K562 (cell line): ENCODE measurements at places on chromosomes 6 and 20.

DNA sequence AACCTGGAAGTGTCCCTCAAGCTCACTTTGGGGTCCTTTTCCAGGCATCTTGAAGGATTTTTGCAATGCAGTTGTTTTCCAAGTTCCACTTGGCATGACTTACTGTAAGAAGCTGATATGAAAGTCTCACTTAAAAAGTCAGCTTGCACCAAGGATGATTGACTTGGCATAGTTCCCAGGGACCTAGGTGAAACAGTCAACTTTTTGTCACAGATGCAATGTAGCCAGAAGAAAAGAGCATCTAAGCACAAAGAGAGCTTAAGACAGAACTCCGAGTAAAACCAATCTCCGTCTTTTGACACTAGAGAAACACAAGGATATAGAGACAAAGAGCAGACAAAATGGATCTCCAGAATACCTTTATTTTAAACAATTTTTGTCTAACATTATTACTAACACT lies 2.6 kb upstream of the ZSCAN12 start:
- no peak for DNase-seq

DNA sequence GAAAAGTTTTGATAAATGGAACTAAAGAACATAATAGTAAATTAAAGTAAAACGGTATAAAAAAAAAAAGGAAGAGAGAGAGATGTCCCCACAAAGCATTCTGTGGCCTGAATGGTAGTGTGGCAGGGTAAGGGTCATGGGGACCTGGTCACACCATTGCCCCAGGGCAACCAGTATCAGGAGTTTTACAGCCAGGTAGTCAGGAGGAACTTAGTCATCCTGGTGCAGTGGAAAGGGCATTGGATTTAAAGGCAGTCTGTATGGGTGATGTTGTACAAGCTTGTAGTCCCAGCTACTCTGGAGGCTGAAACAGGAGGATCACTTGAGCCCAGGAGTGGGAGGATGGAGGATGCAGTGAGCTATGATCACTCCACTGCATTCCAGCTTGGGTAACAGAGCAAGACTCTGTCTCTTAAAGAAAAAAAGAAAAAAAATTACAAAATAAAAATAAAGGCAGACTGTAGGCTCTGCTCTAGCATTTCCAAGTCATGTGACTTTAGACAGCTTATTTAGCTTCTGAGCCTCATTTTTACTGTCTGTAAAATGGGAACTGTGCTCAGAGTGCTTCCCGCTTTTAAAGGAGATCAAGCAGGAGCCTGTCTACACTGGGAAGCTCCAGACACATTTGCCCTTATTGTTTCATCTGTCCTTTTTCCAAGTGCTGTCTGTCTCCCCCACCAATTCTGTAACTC lies 112.8 kb upstream of the ARMC2 start:
- no peak for DNase-seq

- DNase-seq, result no peak
Measured at GRCh38 chr6:117288083-117288715, 22.8 kb downstream of the VGLL2 start.

- no peak for DNase-seq
Measured at GRCh38 chr6:163808871-163809270, 394.4 kb downstream of the QKI start.

DNA sequence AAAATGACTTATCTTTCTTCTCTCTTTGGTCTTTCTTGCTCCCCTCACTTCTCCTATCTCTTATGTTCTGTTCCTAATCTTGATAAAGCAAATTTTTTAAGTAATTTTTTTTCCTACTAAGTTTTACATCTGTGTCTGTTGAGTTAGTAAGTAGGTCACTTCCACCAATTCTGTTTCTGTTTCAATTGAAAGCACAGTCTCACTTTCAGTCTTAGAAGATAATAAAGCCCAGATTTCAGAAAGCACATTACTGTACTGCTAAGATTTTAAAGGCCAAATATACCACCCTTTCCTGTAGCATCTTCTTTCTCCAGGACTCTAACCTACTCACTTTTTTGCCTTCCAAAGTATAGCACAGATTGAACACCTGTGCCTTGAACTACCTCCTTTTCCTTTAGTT lies 866.1 kb upstream of the ADGRB3 start:
- no peak for DNase-seq

- no peak for DNase-seq
Measured at GRCh38 chr20:4434681-4435080, 287.0 kb upstream of the PRND start.

DNA sequence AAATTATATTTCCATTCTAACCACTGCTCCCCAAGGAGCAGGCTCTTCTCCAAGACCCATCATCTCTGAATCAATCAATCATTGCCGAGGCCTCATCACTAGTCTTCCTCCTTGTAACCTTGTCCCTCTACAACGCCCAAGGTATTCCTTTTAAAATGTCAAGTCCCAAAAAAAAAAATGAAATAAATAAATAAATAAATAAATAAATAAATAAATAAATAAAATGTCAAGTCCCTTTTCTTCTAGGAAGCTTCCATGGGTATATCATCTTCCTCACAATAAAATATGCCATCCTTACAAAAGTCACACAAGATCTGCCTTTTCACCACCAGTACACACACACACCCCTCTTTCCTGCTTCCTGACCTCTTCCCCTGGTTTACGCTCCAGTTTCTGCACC lies 57.6 kb downstream of the JAG1 start:
- no peak for DNase-seq

GRCh38 chr6:143335865-143336264 lies 114.6 kb downstream of the ADAT2 start:
- no peak for DNase-seq

GRCh38 chr6:113805173-113805790 lies 51.9 kb upstream of the MARCKS start:
- DNase-seq, result no peak

DNA sequence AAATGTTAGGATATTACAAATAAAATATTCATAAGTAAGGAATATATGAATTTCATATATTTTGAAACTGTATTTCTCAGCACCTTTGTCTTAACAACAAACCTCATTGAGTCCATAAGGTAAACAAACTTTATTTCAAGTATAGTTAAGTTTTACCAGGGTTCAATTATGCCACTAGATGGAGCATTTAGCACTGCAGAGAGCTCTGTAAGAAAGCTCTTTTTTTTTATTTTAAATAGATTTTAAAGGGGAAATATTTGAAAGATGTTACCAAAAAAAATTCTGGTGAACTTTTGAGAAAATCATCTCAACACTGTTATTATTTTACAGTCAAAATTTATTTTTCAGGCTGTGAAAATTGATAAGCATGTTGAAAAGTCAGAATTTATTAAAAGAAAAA lies 955.2 kb upstream of the EYS start:
- no peak for DNase-seq

DNA sequence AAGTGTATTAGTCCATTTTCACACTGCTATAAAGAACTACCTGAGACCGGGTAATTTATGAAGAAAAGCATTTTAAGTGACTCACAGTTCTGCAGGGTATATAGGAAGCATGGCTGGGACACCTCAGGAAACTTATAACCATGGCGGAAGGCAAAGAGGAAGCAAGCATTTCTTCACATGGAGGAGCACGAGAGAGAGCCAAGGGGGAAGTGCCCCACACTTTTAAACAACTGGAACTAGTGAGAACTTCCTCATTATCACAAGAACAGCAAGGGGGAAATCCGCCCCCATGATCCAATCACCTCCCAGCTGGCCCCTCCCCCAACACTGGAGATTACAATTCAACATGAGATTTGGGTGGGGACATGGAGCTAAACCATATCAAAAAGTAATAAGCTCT lies 28.3 kb upstream of the B3GAT2 start:
- DNase-seq, result no peak

GRCh38 chr6:56259234-56260077 lies 12.1 kb upstream of the COL21A1 start:
- no peak for DNase-seq

GRCh38 chr20:44336086-44336485 lies 757 bp upstream of the R3HDML start:
- DNase-seq, result no peak

DNA sequence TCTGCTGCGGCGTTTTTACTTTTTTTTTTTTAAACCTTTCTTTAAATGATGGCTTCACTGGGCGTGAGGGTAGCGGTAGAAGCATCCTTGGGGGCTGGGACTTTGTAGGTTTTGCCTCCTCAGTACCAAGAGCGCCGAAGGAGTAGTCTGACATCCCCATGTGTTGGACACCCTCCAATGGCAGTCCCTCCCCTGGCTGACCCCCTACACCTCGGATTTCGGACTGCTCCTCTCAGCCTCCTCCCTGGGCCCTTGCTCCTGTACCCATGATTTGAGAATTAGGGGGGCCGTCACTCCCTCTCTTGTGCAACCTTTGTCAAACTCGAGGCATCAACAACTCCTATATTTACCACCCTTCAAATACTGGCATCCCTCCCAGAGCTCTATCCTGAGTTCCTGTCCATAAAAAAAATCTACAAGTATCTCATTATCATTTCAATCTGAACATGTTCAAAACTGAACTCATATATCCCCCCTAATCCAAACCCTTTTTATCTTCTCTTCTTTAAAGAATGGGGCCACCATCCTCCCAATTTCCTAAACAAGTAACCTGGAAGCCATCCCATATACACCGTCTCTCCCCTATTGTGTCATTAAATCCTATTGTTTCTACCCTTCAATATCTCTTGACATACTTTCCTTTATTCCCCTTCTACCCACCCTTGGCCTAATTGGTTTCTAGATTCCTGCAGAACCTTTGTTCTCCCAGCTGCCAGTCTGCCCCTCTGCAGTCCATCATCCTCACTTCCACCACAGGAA lies 1.2 kb upstream of the ARFGEF3 start:
- no peak for DNase-seq

- DNase-seq, result no peak
Measured at GRCh38 chr6:40307712-40308111, 279.5 kb downstream of the LRFN2 start.

DNA sequence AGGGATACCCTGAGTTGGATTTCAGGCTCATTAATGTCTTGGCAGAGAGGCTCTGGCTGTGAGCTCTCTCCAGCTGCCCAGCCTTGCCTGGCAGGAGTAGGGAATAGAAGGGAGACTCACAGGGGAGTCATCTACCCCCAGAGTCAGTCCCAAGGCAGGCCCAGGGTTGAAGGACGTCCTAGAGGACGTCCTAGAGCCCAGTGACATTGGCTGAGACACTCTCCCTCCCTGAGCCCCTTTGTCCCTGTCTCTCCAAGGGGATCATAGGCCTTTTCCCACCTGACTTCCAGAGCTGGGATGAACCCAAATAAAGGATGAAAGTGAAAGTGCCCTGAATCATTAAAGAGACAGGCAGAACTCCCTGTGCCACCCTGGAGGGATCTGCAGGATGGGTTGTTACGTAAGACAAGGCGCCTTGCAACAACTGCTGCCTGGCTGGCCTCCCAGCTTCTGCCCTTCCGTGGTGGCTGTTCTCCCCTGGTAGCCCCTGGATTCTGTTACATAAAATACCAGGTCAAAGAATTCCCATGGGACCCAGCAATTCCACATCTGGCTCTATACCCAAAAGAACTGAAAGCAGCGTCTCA lies 53.6 kb upstream of the SIRPA start:
- DNase-seq, result no peak

GRCh38 chr6:45630801-45631200 lies 253.1 kb upstream of the SUPT3H start:
- no peak for DNase-seq

- no peak for DNase-seq
Measured at GRCh38 chr20:35066194-35066593, 26.4 kb downstream of the TRPC4AP start.

DNA sequence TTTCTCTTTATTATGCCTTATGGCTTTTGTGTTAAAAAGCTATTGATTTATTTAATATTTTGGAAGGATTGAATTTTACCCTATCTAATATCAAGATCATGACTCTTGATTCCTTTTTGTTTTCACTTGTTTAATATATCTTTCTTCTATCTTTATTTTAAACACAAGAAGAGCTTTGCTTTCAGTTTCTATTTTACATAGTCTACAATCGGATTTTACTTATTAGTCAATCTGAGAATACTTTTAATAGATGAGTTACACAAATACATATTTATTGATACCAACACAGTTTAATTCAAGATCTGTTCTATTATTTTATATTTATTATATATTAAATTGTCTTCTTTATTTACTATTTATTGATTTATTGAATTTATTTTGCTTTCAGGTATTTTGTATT lies 218.8 kb downstream of the ESR1 start:
- no peak for DNase-seq

DNA sequence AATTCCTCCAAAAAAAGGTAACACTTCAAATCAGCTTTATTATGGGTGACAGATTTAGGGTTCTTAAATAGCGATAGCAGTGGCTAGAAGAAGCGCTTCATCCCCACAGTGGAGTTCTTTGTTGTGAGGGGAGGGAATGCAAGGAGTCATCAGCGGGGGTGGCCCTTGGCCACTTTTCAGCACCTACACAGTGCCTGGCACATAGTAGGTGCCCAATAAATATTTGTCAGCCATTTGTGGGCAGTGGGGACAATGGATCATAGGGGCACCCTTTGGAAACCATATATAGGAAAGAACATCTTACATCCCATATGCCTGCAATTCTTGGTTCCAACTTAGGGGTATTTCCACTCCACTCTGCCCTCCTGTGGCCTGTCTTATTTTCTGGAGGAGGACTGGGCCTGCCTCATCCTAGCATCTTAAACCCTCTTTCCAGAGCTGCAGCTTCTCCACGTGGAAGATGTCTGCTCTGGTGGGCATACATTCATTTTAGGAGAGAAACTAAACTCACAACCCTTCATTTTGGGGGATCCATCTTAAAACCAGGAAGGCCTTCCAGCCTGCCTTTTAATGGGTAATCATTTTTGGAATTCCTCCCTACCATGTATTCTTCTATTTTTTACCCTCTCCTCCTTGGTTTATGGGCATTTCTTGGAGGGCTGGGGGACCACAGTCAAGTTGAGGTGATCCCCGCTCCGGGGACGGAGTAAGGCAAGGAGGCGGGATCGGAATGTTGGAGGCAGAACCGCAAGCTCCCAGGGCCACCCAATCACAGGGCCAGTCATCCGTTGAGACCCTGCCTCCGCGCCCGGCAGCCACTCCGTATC lies 2.6 kb upstream of the GPSM3 start:
- no peak for DNase-seq

DNA sequence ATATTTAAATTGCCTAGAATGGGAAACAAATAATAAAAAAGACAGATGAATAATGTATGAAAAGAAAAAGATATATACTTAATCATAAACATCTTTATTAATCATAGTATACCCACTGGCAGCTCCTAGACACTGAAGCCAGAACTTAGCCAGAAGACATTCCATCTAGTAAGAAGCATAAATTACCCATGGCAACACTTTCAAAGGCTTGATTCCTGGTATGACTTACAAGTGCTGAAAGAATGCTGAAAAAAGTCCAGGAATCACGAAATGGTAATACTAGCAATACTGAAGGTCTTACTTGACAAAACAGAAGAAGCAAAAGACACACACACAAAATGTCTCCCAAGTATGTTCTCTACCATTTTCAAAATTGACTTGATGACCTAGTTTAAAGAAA lies 38.0 kb downstream of the RWDD2A start:
- DNase-seq, result no peak

DNA sequence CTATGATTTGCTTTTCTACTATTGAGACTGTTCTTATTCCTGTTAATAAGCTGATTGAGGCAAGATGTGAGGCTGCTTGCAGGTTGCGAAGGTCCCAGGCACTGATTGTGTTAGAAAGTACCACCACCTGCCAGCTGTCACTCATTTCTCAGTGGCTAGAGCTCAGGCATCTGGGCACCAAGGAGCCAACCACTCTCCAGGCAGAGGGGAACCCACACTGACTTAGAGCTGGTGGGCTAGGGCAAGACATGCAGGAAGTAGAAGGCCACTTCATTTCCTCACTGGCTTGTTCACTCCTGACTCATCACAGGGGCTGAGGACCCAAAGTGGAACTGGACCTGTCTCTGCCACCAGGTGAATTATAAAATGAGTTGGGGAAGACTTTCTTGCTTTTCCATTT lies 7.8 kb upstream of the DLL1 start:
- DNase-seq, result no peak

- no peak for DNase-seq
Measured at GRCh38 chr20:34193051-34193450, 48.2 kb upstream of the ASIP start.
